ENCODE measurements at places on chromosomes 11 and 22. TPM values are rescaled to one million over a fixed set of nuclear protein-coding genes. Genes with fewer than 3 reads are reported as not detected.

The APOL1 gene
- total RNA-seq: 1.0 TPM

DNA sequence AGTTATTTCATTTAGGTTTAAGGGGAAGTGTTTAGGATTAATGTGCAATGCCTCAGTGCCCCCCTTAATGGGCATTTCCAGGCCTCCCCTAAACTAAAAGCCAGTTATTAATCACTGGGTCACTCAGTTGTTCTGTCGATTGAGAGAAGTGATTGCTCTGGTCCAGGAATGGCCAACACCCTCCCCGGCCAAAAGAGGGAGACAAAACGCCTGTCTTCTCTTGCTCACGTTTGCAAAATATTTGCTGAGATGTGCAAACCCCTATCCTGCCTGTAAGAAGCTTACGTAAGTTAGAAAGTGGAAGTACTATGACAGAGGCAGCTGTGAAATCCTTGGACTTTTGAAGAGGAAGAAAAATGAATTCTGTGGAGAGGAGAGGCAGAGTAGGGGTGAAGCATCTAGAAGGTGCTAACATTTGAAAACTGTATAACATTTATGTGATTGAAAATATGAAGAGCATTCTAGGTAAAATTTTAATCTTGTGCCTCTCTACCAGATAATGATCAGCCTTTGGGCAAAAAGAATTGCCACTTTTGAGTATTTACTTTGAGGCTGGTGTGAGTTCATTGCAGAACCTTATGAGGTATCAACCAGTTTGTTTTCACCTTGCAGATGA is 37.7 kb downstream of the NTM start:
- peak; percentile 13 for DNase-seq

The RAG2 gene
- total RNA-seq: not detected

The MAPK8IP1 gene
- total RNA-seq: 10.1 TPM

- DNase-seq: no peak
Observed at GRCh38 chr11:33476945-33477606, 219.9 kb downstream of the HIPK3 start.

The SLC29A2 gene
- total RNA-seq: 8.5 TPM

DNA sequence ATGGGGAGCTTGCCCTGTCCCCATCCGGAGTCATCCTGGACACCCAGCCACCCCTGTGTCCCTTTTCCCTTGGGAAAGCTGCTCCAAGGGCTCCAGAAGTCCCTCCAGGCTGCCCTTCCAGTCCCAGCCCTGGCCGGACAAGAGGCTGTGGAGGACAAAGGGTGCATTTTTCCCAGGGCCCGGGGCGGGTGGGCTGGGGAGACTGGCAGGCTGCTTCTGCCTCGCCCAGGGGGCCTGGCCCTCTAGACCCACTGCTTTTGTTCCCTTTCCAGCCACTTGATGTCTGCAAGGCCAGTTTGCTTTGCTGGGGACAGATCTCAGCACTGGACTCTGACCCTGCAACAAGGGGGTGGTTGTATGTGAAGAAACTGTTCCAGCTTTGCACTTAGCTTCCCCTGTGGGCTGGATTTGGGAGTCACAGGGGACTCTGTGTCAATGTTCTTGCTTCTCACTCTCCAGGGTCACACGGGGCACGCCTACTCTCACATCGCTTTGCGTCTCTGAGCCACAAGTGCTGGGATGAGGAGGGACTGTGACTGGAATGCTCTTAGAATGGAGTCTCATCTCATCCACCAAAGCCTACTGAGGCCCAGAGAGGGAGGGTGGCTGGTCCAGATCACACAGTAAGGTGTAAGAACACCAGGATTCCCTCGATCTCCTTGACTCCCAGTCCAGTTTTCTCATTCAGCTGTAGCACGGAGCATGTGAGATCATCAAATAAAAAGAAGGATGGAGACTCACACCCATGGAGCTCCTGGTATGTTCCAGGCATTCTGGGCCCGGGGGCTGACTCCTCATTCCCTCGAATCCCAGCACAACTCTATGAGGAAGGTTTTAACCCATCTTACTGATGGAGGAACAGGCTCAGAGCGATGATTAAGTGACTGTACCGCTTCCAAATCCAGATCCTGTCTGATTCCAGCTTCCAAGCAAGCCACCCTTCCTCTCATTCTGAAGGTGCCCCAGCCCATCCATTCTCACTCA is 59.9 kb downstream of the FBXO7 start:
- peak; percentile 41 for DNase-seq

The MMP10 gene
- not detected for total RNA-seq

- DNase-seq: no peak
Observed at GRCh38 chr11:70327717-70328116, 57.2 kb downstream of the PPFIA1 start.

GRCh38 chr11:44577231-44577830 is 11.9 kb downstream of the CD82 start:
- DNase-seq: no peak

- DNase-seq: no peak
Observed at GRCh38 chr11:114137838-114138237, 78.3 kb downstream of the ZBTB16 start.

Measured in myocyte (in vitro differentiated cells).